Stimulated activated CD4-positive, alpha-beta T cell treated with anti-CD3 and anti-CD28 coated beads, Interleukin-1b, Interleukin-23, amount 100 ng/mL, for 1 hour (primary cell): ENCODE measurements at places on chromosomes 7 and 10.

- no peak for DNase-seq
Measured at GRCh38 chr10:2949948-2950354, 117.4 kb upstream of the PFKP start.

DNA sequence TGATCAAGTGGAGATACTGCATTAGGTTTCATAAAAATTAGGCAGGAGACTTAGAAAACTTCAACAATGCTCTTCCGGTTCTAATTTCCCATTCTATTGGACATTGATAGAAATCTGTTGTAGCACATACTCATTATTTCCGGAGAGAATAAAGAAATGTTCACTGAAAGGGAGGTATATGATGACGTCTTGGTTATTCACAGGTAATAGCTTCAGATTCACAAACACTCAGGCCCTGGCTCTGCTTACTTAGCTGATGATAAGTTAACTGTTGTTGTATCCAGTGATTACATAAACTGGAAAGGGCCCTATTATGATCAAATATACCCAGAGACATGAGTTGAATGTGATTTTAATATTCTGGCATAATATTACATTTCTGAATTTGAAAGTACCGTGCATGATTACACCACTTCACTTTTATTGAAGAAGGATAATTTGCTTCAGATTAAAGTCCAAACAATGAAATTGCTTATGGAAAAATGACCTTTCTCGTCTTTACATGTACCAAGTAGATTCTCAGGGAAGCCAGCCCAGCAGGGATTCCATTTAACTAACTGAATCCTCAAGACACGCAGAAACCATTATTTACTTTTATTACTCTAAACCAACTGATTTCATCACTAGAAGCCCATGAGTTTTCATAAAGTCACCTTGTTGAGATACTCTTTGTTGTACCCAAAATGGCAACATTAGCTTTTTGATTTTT lies 288.0 kb upstream of the PITRM1 start:
- DNase-seq: no peak

DNA sequence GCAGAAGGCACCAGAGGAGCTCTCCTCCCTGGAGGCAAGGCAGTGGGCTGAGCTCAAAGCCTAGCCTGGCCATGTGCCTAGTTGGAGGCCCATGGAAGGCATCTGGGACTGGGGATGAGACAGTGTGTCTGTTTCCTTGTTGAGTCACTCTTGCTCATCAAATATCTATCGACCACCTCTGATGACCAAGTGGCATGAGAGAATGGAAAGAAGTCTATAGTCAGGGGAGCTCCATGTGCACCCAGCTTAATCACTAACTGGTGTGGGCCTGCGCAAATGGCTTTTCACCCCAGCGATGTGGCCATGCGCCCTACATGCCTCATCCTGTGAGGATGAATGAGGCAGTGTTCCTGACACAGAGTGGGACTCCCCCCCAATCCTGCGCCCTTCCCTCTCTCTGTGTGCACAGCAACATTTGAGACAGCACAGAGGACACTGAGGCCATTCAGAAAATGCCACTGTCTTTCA lies 229.9 kb downstream of the RPS24 start:
- DNase-seq: no peak

GRCh38 chr7:131568510-131568909 lies 12.1 kb upstream of the PODXL start:
- DNase-seq: no peak

- DNase-seq: no peak
Measured at GRCh38 chr10:114577133-114577532, 80.9 kb downstream of the ABLIM1 start.

DNA sequence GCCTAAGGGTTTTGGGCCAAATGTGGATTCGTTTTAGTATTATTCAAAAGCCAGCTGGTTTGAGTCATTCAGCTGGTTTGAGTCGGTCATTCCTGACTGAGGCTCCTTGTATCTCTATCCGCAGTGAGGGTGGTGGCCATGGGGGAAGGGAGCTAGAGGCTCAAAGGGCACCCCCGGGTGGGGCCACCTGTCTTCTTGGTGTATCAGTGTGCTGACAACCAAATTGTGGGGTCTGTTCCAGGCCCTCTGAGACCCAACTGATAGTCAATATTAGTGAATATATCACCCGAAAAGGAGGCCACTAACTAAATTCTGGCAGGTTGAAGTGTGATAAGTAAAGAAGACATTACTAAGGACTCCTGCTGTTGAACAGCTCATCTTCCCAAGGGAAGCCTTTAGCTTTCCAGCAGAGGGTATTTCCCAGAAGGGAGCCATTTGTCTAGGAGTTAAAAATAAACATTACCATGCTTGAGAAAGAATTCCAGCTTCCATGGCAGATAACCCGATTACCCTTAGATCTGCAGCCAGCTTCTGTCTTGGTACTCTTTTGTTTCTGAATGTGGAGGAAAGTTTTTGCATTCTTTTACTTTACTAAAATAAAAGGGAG lies 29.9 kb upstream of the DDX50 start:
- no peak for DNase-seq

- no peak for DNase-seq
Measured at GRCh38 chr10:47287365-47287802, 12.6 kb upstream of the GDF10 start.

GRCh38 chr7:33743594-33743993 lies 161.7 kb upstream of the BMPER start:
- no peak for DNase-seq

GRCh38 chr7:36602934-36603887 lies 121.1 kb downstream of the AOAH start:
- no peak for DNase-seq

DNA sequence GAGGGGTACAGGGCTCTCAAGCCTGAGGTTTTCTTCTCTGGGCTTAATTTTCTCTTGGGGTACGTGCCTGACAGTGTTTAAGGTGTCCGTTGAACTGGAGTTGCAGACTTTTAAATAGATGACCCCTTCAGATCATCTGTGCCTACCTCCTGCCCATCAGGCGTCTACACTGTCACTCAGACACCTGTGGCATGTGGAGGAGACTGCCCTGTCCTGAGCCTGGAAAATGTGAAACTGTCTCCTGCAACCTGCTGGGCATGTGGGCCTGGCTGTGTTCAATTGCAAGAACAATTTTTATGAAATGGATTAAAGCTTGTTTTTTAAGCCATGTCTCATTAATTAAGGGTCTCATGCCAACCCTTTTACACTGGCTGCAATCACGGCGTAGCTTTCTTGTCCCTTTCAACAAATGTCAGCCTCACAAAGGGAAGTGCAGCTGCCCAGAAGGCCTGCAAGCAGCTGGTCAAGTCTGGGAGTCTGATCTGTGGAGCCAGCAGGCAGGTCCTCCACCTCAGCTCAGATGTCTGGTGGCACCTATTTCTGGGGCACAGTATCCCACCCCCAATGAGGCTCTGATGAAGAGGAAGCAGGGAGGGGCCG lies 8.8 kb downstream of the ATP5MF start:
- no peak for DNase-seq

- no peak for DNase-seq
Measured at GRCh38 chr10:91022924-91023699, 102.2 kb upstream of the ANKRD1 start.

DNA sequence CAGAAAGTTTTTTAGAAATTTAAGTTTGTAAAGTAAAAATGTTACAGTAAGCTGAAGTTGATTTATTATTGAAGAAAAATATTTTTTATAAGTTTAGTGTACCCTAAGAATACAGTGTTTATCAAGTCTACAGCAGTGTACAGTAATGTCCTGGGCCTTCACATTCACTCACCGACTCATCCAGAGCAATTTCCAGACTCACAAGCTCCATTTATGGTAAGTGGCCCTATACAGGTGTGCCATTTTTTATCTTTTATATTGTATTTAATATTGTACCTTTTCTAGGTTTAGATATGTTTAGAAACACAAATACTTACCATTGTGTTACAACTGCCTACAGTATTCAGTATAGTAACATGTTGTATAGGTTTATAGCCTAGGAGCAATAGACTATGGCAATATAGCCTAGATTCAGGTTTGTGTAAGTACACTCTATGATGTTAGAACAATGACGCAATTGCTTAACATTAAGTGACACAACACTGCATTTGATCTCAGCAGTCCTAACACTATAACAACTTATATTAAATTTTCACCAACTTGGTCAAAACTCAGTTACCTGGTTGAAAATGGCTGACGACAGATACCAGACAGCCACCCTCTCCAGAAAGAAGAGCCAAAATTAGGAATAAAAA lies 45.7 kb downstream of the HIBADH start:
- DNase-seq: no peak

DNA sequence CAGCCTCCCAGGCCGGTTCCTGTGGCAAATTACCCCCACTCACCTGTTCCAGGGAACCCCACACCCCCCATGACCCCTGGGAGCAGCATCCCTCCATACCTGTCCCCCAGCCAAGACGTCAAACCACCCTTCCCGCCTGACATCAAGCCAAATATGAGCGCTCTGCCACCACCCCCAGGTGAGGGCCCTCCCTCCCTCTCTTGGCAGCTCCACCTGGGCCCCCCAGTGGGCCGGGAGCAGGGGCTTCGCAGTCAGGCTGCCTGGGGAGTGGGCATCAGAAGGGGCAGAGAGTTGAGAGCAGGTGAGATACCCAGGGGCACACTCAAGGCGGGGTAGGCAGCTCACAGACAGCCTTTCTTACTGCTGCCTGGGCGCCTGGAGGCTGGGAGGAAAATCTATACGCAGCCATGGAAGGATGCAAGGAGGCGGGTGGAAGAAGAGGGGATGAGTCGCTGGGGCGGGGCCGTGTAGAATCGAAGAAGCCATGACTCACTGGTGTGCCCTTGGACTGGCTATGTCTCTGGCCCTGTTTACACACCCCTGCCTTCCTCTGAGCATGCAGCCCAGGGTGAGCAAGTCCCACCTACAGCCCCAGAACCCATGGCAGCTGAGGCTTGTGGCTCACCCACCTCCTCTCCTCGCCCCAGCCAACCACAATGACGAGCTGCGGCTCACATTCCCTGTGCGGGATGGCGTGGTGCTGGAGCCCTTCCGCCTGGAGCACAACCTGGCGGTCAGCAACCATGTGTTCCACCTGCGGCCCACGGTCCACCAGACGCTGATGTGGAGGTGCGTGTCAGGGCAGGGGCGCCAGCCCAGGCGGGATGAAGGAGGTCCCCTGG lies 48.6 kb upstream of the PPIF start:
- no peak for DNase-seq

DNA sequence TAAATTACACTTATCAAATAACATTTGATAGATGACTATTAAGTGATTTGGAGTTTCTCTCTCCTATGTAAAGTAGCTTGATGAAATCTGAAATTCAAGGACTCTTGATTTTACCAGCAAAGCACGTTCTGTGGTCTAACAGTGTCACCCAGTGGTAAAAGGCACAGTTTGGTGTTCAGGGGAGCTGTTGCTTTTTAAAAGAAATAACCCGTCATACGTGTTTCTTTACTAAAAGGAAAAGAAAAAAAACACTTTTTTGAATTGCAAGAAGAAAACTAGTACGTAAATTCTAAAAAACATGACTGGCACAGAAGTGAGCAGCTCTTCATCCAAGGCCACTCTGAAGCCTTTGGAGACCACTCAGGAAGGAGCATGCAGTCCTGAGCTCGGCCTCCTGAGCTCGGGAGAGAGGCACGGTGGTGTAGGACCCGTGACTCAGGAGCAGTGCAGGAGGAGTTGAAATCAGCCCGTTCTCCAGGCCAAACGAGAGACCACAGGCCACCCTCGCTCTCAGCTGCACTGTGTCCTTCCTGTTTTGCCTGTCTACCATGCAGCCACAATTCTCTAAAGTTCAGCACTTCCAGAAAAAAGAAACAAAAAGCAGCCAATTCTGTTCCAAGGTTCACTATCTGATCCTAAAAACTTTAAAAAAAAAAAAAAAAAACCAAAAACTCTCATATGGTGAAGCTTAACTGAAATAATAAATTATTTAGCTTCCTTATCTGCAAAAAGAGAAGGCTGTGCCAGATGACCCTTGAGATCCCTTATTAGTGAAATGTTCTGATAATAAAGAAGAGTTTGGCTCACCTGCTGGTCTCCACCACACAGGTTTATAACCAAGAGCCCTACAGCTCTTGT lies 212.6 kb upstream of the FRMD4A start:
- no peak for DNase-seq

DNA sequence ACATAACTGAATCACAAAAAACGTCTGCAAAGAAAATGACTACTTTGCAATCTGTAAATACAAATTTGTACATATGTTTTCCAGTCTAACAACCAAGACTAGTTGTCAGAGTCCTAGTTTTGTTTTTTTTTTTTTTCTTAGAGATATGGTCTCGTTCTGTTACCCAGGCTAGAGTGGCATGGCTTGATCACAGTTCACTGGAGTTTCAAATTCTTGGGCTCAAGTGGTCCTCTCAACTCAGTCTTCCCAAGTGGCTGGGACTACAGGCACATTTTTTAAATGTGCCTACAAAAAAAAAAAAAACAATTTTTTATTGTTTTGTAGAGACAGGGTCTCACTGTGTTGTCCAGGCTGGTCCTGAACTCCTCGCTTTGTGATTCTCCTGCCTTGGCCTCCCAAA lies 70.8 kb downstream of the ORC5 start:
- no peak for DNase-seq

- no peak for DNase-seq
Measured at GRCh38 chr7:158329686-158330085, 257.9 kb downstream of the PTPRN2 start.

DNA sequence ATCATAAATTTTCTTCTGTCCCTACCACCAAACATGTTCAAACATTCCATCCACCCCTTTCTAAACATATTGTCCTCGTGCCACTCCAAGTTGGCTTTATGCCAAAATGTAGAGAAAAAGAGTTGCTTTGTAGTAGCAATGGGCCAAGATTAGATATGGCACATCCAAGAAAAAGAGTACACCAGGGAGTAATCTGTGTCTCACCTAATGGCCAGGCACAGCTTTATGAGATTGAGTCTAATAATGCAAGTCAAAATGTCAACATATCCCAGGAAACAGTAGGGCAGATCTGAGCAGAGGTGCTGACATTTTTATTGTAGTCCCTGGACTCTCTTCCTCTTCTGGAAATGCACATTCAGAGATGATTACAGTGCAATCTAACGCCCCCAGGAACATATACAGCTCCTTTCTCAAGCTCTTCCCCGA lies 5.7 kb upstream of the OR6V1 start:
- DNase-seq: no peak

DNA sequence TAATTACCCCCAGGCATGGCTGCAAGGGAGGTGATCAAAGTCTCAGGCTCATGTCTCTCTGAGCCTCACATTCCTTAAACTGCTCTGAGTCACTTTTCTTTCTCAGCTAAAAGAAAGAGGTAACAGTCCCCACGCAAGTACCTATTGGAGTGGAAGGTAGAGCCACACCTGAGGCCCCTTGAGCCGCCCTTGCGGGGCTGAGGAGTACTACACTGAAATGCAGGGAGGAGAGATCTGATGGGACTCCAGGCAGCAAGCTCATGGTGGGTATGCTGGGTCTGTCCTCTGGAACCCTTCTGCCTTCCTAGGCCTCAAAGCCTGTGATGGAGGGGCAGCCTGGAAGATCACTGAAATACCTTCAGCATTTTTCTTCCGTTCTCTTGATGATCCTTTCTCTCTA lies 960.0 kb downstream of the DNAJB9 start:
- no peak for DNase-seq

DNA sequence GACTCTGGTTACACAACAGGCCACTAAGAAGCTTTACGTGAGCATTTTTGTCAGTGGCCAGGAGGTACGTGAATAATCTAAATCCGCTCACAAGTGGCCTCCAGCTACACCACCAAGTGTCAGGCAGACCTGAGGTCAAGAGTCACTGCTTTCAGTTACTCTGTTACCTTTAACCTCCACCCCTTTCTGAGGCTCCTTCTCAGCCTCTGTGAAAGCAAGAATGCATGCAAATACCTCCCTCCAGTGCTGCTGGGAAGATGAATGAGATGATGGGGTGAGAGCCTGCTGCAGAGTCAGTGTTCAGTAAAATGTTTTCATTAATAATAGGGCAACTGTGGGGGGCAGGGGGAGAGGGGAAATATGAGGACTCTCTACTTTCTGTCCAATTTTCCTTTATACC lies 11.2 kb downstream of the DDC start:
- DNase-seq: no peak

GRCh38 chr10:119205894-119206602 lies 1.3 kb upstream of the GRK5 start:
- no peak for DNase-seq
